ENCODE measurements at places on chromosomes 11 and 22. TPM values are rescaled to one million over a fixed set of nuclear protein-coding genes. Genes with fewer than 3 reads are reported as not detected.

DNA sequence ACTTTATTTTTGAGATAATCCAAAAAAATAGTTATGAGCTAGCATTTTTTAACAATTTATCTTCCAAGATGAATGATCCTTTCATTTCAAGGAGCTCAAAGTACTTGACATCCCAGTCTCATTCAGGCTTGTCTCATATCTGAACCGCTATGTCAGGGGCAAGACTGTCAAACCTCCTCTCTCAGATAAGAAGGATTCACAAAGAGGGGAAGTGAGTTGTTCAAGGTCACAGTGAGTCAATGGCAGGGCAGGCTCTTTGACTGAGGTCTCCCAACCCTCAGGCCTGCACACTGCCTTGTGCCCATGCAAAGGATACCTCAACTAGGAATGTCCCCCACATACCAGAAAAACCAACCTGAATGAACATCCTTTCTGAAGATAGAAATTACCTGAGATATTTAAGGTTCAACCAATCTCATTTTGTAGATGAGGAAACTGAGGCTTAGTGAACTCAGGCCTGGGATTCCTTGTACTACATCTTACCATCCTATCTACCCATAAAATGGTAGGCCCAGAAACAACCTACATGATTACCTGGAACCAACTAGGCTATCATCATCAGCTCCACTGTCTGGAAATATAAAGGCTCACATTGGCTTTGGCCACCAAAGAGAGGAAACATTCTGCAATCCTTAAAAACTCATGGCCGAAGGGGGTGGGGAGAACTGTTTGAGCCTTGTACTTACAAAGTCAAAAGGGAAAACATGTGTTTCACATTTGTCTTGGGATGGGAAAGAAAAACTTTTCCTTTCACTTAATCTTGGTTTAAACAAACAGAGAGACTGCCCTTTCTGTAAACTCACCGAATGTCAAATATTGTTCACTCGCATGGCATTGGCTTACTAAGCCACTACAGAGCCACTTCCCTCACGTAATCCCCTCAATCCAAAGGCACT, 51.1 kb downstream of the LIF start:
- no peak for DNase-seq
- H3K27ac ChIP-seq: no peak overlapping the region
- H3K4me3 ChIP-seq: no peak overlapping the region

- H3K4me3 ChIP-seq: no peak overlapping the region
- H3K4me1 ChIP-seq: no peaks in the 10 kb centered on the region
Observed at GRCh38 chr11:83827940-83828554, 541.9 kb upstream of the CCDC90B start.

DNA sequence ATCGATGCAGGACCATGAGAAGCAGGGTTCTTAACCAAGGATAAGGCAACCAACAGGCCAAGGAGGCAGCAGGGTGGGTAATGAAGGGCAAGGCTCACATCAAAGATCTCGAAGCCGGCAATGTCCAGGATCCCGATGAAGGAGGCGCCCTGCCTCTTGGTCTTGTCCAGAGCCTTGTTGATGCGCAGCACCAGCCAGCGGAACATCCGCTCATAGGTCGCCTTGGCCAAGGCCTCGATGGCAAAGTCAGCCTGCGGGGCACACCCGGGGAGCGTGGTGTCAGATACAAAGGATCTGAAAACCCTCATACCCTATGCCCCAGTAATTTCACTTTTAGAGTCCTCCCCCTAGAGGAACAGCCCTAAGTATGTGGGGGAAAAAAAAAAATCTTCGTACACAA, 63.5 kb downstream of the APOL1 start:
- H3K27me3 ChIP-seq: no peaks in the 10 kb centered on the region
- H3K36me3 ChIP-seq: no peaks in the 10 kb centered on the region
- no peak for DNase-seq
- no peaks in the 10 kb centered on the region for H3K4me1 ChIP-seq
- no peak overlapping the region for H3K27ac ChIP-seq
- no peak overlapping the region for H3K4me3 ChIP-seq

GRCh38 chr11:8035200-8035855, 45.7 kb upstream of the TUB start:
- H3K27ac ChIP-seq: peak overlapping the region; percentile 52
- H3K4me3 ChIP-seq: peak overlapping the region; percentile 26
- H3K4me1 ChIP-seq: peaks cover 25% of the 10 kb centered on the region
- peaks cover 10% of the 10 kb centered on the region for H3K27me3 ChIP-seq

DNA sequence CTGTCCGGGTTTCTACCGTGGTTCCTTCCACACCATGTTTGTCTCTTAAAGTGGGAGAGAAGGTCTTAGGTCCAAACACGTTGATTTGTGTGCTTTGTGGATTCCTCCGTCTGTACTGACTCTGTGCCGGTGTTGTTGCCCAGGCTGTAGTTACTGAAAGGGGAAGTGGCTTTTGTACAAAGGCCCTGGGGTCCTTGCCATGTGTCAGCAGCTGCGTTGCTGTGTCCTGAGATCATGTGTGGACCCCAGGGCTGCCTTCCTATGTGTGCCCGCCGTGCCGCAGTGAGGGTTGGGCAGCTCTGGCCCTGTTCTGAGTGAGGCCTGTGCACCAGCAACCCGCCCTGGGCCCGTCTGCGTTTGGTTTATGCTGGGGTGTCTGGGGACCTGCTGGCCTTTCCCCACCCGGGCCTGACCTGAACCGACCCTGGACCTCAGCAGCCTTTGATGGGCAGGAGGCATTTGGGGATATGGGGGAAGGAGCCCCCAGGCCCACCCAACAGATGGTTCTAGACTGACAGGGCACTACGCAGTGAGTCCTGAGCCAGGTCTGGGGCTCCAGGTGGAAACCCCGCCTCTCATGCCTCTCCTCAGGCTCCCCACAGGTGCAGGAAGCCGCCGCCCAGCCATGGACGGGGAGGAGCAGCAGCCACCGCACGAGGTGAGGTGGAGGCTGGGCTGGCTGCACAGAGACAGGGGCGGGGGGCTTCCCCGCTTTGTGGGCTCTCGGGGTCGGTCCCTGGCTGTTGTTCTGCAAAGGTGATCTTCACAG, 6.9 kb downstream of the TRABD start:
- peak overlapping the region; percentile 55 for H3K4me3 ChIP-seq
- H3K36me3 ChIP-seq: no peaks in the 10 kb centered on the region
- no peak for DNase-seq
- H3K4me1 ChIP-seq: peaks cover 11% of the 10 kb centered on the region
- H3K27ac ChIP-seq: peak overlapping the region; percentile 55
- peaks cover 4% of the 10 kb centered on the region for H3K27me3 ChIP-seq

DNA sequence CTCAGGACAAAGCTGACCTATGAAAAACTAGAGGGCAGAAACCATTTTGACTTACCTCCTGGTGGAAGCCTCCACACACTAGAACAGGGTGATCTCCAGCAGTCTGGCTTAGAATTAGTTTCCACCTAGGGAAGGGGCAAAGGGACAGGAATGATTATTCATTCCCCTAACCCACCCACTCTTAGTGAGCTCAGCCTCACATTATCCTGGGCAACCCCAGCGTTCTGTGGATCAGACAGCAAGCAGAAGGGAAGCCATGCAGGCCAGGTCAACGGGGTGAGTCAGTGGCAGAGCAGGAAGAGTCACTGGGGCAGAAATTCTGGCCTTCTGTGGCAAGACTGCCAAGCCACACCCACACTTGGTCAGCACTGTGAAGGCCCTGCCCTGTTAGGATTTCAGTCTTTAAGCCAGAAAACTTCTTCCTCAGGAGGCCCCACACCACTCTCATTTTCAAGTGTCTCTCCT, 10.5 kb downstream of the NUMA1 start:
- peaks cover 2% of the 10 kb centered on the region for H3K27me3 ChIP-seq
- H3K4me3 ChIP-seq: no peak overlapping the region
- H3K36me3 ChIP-seq: no peaks in the 10 kb centered on the region
- no peak overlapping the region for H3K27ac ChIP-seq
- H3K4me1 ChIP-seq: peaks cover 20% of the 10 kb centered on the region

DNA sequence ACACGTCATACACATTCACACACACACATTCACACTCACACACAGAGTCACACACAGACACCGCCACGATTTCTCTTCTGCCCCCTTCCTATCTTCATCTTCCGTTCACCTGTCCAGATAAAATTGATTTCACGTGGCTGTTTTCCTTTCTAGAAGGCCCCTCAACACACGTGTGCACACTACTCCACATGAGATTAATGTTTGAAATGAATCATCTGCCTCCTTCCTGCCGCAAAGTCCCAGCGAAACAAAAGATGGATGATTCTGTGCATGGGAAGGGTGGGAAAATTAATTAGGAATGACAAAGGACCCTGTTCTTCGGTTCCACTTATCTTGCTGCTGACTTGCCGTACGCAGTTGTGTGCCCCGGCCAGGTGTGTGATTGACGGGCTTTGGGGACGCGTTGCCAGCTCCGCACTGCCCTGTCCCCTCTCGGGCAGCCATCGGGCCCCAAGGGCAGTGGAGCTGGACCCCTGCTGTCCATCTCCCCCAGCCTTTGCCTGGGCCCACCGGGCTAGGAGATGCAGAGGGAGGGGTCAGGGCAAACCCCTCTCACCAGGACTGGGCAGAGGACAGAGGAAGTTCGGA, 73.8 kb downstream of the MPPED1 start:
- H3K27ac ChIP-seq: no peak overlapping the region
- H3K27me3 ChIP-seq: peaks cover 8% of the 10 kb centered on the region
- no peaks in the 10 kb centered on the region for H3K36me3 ChIP-seq
- no peak for DNase-seq
- H3K4me3 ChIP-seq: no peak overlapping the region

- H3K27me3 ChIP-seq: peaks cover 2% of the 10 kb centered on the region
- no peak for DNase-seq
- H3K4me1 ChIP-seq: peaks cover 3% of the 10 kb centered on the region
Observed at GRCh38 chr11:131737357-131737756, 366.9 kb downstream of the NTM start.

GRCh38 chr11:33266393-33267215, 9.4 kb downstream of the HIPK3 start:
- H3K36me3 ChIP-seq: no peaks in the 10 kb centered on the region
- H3K4me3 ChIP-seq: no peak overlapping the region
- DNase-seq: no peak
- H3K27me3 ChIP-seq: peaks cover 2% of the 10 kb centered on the region

- no peak overlapping the region for H3K4me3 ChIP-seq
- H3K4me1 ChIP-seq: no peaks in the 10 kb centered on the region
- DNase-seq: no peak
- H3K27me3 ChIP-seq: no peaks in the 10 kb centered on the region
- peaks cover 8% of the 10 kb centered on the region for H3K36me3 ChIP-seq
- no peak overlapping the region for H3K27ac ChIP-seq
Observed at GRCh38 chr11:74663315-74663714, 67.9 kb downstream of the CHRDL2 start.

DNA sequence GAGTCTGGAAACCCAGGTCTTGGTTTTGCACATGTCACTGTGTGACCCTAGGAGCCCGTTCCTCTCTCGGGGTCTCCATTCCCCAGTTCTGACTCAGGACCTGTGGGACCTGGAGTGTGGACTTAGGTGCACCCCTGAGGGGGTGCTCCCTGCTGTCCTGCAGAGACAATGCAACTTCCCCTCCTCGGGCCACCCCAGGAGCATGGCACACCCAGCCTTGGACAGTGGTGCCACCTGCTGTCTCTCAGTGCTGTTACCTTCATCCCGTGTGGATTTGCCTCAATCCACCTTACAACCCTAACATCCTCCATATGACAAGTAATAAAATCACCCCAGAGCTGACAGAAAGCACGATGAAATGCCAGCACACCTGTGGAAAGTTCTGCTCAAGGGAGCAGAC, 27.5 kb upstream of the CRYBB3 start:
- H3K27ac ChIP-seq: no peak overlapping the region
- H3K4me3 ChIP-seq: no peak overlapping the region
- H3K4me1 ChIP-seq: peaks cover 5% of the 10 kb centered on the region
- H3K36me3 ChIP-seq: no peaks in the 10 kb centered on the region
- peaks cover 8% of the 10 kb centered on the region for H3K27me3 ChIP-seq

GRCh38 chr11:20501252-20501651, 98.2 kb upstream of the SLC6A5 start:
- peaks cover 4% of the 10 kb centered on the region for H3K4me1 ChIP-seq
- no peak overlapping the region for H3K4me3 ChIP-seq
- no peak for DNase-seq
- H3K27me3 ChIP-seq: no peaks in the 10 kb centered on the region
- no peaks in the 10 kb centered on the region for H3K36me3 ChIP-seq
- H3K27ac ChIP-seq: no peak overlapping the region

GRCh38 chr11:113263458-113264259, 50.7 kb upstream of the TTC12 start:
- H3K27me3 ChIP-seq: peaks cover 15% of the 10 kb centered on the region
- H3K4me1 ChIP-seq: peaks cover 42% of the 10 kb centered on the region
- no peak for DNase-seq
- peak overlapping the region; percentile 39 for H3K27ac ChIP-seq
- H3K4me3 ChIP-seq: no peak overlapping the region

DNA sequence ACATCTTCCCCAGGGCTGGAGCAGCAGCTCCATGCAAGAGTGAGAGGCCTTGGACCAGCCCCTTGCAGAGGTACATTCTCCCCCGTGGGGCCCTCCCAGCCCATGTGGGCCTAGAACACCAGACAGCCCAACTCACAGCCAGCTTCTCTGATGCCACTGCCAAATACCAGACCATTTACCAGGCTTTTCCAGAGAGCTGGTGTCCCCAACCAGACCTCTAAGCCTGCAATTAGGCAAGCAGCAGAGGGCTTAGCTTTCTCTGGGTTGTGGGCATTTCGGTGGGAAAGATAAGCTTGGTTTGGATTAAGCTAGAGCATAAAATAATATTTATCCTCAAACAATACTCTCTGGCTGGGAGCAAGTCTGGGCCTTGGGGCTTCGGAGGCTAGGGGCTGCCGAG, 75.6 kb downstream of the TP53I11 start:
- H3K27me3 ChIP-seq: peaks cover 2% of the 10 kb centered on the region
- no peak for DNase-seq
- H3K27ac ChIP-seq: no peak overlapping the region
- H3K4me1 ChIP-seq: peaks cover 13% of the 10 kb centered on the region

DNA sequence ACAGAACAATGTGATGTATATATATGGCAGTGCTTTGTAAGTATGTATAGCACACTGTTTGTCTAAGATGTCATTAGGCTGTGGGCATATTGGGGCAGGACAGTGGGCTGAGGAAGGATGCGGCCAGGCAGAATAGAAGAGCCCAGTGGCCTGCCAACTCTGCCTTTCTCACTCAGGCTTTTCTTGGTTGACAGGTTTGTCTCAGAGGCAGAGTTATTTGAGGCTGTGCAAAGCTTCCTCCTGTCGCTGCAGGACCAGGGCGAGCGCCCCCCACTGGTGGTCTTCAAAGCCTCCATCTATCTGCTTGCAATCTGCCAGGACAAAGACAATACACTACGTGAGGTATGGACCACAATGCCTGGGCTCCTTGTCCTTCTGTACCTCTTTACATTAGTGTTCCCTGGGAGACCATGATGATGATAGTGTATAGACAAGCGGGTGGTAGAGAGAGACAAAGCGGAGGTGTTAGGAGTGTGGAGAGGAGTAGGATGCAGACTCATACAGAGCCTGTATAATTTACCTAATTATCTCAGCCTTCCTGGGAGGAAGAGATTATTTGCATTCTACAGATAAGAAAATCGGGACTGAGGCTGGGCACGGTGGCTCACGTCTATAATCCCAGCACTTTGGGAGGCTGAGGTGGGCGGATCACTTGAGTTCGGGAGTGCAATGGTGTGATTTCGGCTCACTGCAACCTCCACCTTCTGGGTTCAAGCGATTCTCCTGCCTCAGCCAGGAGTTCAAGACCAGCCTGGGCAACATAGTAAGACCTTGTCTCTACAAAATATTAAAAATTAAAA, 37.3 kb upstream of the CCDC134 start:
- no peaks in the 10 kb centered on the region for H3K27me3 ChIP-seq
- H3K4me1 ChIP-seq: no peaks in the 10 kb centered on the region
- H3K36me3 ChIP-seq: no peaks in the 10 kb centered on the region

Gene DKK3
- 131 TPM for total RNA-seq

Gene ARRB1
- total RNA-seq: 38.0 TPM

Gene C11orf21
- not detected for total RNA-seq

Gene TYR
- not detected for total RNA-seq

Gene SCGB1C1
- total RNA-seq: not detected

Gene CDC42EP2
- total RNA-seq: 23.5 TPM

Gene CAVIN3
- total RNA-seq: 5.9 TPM

Gene MYBPC3
- not detected for total RNA-seq

Gene BBOX1
- total RNA-seq: not detected

Gene LGR4
- total RNA-seq: 87.1 TPM

Gene LPXN
- 3.8 TPM for total RNA-seq

Gene PLAAT4
- total RNA-seq: not detected
